Jurkat, Clone E6-1 (cell line): ENCODE measurements at places on chromosomes 2 and 18.
A peak's percentile ranks its signal among the peaks of the same experiment; 100 is the strongest.

DNA sequence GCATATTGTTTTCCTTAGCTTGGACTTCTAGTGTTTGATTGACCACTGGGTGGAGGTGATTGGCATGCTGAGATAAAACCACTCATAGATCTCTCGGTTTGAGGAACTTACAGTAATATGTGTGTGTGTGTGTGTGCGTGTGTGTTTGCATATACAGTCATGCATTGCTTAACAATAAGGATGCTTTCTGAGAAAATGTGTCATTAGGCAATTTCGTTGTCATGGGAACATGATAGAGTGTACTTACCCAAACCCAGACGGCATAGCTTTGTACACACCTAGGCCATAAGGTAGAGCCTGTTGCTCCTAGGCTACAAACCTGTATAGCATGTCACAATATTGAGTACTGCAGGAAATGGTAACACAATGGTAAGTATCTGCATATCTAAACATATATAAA, 167.3 kb downstream of the NYAP2 start:
- no peak for DNase-seq

DNA sequence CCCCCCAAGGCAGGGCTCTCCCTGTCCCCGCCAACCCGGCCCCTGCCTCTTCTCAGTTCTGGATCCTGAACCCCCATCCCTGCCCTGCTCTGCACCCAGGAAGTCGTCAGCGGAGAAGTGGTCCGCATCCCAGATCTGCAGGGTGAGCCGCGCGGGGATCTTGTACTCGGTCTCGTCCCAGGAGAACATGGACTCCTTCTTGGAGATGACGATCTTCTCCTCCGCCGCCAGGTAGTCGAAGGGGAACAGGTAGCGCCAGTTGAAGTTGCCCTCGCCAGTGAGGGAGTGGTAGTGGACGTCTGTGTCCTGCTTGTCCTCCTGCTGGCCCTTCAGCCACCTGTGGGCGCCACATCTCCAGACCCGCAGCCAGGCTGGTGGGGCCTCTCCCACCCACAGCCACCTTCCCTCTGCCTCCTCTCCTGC, 16.3 kb downstream of the OTOF start:
- no peak for DNase-seq

- DNase-seq = no peak
Measured at GRCh38 chr2:184472481-184472880, 125.8 kb upstream of the ZNF804A start.

DNA sequence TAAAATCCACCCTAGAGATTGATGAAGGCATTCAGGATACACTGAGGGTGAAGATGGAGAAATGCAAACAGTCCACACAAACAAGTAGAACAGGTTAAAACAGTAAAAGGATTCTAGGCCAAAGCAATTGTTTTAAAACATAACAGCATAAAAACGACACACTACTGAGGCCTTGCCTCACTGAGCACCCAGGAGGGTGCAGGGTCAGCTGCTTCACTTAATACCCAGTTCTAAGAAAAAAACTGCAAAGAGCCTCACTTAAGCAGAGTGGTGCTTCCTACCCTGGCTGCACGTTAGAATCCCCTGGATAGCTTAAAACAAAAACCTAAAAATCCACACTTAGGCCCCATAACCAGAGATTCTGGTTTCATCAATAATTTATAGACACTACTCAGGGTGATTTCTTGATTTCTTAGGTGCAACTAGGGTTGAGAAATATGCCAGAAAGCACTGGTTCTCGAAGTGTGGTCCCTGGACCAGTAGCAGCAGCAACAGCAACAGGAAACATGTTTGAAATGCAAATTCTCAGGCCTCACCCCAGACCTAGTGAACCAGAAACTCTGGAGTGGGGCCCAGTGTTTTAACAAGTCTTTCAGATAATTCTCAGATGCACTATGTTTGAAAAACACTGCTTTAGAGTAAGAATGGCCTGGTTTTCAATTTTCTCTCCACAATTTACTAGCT, 279.1 kb downstream of the ZEB2 start:
- no peak for DNase-seq

DNA sequence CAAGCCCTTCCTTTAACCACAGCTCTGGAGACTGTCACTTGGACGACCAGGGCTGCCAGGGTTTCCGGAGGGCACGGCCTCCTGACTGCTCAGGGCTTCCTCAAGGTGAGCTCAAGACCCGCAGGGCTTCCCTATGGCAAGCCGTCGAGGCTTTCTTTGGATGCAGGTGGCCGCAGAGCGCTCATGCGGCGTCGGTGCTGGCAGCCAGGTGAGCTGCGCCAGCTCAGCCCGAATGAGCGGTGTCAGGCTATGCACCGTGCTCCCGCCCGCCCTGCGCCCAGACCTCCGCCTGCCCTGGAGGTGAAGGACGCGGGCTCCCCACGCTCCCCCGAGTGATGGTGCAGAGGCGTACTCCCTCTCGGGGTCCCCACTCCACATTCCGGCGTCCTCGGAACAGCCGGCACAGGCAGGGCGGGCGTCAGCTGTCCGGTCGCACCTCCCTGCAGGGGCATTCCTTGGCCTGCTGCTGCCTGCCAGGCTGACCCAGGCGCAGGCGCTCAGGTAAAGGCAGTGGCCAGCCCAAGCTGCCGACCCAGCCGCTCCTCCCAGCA, 20.8 kb upstream of the TUBB6 start:
- no peak for DNase-seq

DNA sequence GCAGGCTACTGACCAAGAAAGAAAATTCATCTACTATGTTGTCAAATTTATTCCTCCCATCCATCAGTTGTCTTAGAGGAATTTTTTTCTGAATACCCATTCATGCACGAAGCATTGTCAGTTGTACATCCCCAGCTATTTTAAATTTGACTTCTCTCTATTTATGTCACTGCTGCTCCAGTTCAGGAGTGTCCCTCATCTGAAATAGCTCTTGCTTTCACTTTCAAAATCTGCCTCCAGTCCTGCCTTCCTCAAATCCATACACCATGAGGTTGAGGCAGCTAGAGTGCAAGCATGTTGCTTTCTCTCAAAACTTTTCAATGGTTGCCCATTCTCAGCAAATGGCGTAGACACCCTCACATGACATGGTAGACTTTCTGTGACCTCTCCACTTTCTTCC, 335.4 kb upstream of the CDH2 start:
- DNase-seq = no peak

GRCh38 chr2:73095910-73096309, 16.8 kb downstream of the RAB11FIP5 start:
- DNase-seq = no peak

- DNase-seq = no peak
Measured at GRCh38 chr2:202135091-202135874, 62.2 kb downstream of the KIAA2012 start.

GRCh38 chr2:39542523-39542922, 105.4 kb upstream of the MAP4K3 start:
- no peak for DNase-seq

DNA sequence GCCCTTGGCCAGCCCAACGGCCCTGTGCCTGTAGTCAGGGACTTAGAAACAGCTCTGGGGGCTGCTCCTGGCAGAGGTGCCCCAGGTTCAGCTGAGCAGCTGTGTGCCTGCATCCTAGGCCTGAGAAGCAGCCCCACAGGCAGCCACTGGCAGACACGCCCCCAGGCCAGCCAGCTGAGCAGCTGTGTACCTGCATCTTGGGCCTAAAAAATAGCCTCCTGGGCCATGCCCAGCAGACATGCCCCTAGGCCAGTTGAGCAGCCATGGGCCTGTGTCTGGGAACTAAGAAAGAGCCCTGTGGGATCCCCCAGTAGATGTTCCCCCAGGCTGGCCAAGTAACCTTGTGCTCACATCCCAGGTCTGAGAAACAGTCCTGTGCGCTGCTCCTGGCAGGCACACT, 64.0 kb downstream of the TBR1 start:
- no peak for DNase-seq

GRCh38 chr2:42566837-42567321, 1.6 kb upstream of the MTA3 start:
- peak; percentile 71 for DNase-seq

DNA sequence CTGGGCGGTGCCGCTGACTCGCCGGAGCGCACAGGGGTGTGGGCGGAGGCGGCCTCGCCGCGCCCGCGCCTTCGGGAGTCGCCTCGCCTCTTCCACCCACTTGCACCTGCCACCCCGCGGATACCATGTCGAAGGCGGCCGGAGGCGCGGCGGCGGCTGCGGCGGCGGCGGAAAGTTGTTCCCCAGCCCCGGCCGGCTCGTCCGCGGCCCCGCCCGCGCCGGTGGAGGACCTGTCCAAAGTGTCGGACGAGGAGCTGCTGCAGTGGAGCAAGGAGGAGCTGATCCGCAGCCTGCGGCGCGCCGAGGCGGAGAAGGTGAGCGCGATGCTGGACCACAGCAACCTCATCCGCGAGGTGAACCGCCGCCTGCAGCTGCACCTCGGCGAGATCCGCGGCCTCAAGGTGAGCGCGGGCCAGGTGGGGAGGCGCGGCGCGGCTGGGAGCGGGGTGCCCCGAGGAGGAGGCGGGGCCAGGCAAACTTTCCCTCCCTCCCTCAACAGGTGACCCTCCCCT, 766 bp downstream of the CCDC85A start:
- DNase-seq = no peak

GRCh38 chr18:45107425-45107824, 426.7 kb downstream of the SETBP1 start:
- no peak for DNase-seq

- no peak for DNase-seq
Measured at GRCh38 chr18:70688286-70688685, 399.4 kb downstream of the SOCS6 start.
